ENCODE measurements at places on chromosomes 12 and 14.

DNA sequence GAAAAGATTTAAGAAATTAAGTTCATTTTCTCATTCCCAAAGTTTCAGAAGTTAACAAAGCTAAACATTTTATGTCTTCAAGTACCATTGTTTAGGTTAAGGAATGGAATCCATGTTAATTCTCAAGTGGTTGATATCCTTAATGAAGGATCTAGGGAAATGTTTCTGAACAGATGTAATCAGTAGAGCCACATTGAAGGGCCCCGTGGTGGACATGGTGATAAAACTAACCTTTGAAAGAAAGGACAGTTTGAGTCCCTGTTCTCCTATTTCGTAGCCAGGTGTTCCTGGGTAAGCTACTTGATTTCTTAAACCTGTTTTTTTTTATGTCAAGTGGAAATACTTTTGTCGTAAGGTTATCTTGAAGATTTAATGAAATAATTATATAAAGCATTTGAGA is 4.6 kb downstream of the PPM1A start:
- DNase-seq = no peak

GRCh38 chr12:44021471-44021971 is 185.6 kb downstream of the TMEM117 start:
- no peak for DNase-seq

- DNase-seq = no peak
Measured at GRCh38 chr12:69095765-69096477, 143.4 kb upstream of the CPSF6 start.

DNA sequence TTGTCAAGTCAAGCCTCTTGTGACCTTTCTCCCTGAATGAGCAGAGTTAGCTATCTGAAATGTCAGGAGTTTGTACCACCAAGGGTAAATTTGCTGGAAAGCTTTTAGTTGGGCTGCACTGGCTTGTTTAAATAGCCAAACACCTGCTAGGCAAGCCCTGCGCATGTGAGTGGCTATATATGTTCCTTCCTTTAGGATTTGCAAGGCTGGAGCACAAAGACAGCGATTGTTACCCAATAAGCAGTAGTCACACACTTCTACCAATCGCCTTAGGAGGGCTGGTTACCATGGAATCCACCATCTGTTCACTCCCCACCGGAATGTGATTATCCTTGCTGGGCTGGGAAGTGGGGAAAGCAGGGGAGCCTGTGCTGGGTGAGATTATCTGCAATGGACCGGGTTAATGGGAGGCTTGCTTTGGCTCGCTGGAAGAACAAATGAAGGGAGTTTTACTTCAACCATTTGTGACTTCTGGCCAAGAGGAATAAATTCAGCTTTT is 102.5 kb downstream of the FGD4 start:
- peak; percentile 99 for DNase-seq

DNA sequence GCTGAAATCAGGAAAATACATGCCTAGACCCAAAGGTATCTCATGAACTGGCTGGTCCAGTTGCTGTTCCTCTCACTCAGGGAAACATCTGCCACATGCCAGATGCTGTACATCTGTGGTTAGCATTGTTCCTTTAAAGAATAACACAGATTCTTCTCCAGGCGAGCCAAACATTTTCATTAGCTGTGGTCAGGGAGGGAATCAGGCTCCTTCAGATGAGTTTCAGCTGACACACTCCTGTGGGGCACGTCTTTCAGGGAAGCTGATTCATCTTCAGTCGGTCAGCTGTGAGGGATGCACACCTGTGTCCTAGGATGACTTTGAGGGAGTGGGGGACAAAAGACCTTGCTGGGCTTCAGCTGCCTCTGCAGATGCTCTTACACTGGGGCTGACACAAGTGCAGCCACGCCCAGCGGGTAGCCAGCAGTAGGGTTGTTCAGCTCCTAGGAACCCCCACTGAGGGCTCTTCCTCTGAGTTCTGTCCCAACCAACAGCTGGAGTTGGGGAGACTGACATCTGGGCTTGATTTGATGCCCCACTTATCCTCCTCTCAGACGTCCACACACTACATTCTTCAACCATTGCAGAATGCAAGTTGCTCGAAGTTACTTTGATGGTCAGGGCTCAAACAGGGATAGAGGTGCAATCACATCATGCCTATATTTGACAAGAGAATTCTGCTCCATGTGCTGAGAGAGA is 155.0 kb downstream of the NUAK1 start:
- DNase-seq = no peak

DNA sequence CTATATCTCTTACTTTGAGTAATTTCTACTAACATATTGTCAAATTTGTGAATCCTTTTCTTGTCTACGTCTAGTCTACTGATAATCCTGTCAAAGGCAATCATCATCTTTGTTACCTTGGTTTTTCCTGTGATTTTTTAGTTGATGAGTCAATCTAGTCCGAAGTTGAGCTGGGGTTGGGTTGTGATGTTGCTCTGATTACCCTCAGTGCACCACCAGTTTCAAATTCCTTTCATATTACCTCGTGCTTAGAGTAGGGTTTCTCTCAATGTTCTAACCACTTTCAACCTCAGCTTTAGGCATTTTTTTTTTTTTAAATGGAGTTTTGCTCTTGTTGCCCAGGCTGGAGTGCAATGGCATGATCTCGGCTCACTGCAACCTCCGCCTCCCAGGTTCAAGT is 186.8 kb downstream of the BTG1 start:
- no peak for DNase-seq

DNA sequence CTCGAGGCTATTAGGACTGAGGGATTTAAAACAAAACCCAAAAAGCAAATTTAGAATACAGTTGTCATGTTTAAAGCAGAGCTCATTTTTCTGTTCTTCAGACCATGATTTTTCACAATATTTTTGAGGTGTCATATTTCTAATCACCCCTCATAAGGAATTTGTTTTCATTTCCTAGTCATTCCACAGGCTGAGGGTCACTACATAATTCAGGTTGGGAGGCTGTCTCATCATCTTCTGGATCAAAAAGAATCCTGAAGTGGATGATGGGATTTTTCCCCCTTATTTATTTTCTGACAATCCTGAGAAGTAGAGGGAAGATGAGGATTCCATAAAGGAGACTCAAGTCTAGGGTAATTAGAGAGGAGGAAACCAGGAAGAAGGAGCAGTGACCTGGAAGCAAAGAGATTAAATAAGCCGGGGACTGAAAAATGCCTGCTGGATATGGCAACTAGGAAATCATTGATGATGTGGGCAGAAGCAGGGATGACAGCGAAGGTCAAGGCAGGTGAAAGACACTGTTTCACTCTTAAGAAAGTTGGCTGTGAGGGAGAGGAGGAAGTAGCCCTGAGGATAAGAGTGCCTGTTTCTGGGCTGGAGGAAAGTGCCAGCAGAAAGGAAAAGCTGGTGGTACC is 9.0 kb upstream of the PCNX1 start:
- no peak for DNase-seq

GRCh38 chr12:65339161-65339560 is 60.7 kb downstream of the MSRB3 start:
- no peak for DNase-seq

- DNase-seq = no peak
Measured at GRCh38 chr12:113919791-113920190, 46.3 kb downstream of the RBM19 start.

- DNase-seq = no peak
Measured at GRCh38 chr12:105978276-105978675, 160.5 kb downstream of the NUAK1 start.

GRCh38 chr14:49418789-49419188 is 167.4 kb downstream of the RPS29 start:
- no peak for DNase-seq

GRCh38 chr12:65810036-65810435 is 14.2 kb upstream of the HMGA2 start:
- no peak for DNase-seq

GRCh38 chr12:112167031-112167461 is 41.7 kb downstream of the TRAFD1 start:
- DNase-seq = no peak

DNA sequence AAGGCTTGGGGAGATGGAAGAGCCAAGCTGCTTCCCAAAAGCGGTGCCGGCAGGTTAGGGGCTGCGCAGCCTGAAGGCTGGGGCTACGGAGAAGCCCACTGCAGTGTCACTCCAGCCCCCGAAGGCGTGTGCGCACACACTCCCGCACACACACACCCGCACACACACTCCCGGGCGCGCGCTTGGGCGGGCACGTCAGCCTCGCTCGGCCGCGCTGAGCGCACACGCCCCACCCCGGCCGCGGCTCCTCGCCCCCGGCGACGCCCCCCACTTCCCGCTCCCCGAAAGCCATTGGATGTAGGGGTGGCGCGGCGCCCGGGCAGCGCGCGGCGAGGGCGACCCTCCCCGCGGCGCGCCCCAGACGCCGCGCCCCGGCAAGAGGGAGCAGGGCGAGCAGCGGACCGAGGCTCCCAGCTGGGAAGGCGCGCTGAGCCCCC is at the start of gene KCNK10:
Gene KCNK10 (minus strand): TSS at position 184 of the 437 bp plus-strand sequence. CDS start 471 bp downstream, outside the sequence.
- peak; percentile 62 for DNase-seq

DNA sequence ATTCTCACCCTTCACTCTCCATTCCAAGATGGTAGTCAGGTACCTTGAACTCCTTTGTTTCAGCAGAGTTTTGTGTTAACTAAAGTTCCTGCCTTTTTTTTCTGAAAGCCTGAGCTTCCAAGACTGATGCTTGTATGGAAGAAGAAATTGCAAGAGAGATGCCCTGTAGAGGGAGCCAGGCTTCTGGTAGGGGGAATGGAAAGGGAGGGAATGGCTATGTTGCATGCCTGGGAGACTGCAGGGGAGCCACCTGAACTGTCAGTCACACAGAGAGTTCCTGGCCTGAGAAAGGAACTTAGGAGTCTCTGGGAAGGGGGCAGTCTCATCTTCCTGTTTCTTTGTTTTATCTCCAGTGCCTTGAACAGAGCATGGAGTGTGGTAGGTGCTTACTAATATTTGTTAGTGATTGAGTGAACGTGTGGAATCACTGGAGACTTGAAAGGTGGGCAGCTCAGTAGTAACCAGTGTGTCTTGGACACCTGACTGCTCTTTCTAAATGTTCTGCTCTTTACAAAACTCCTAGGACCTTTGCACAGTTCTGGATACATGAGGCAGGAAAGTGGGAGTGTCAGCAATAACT is 132.2 kb downstream of the ANO4 start:
- DNase-seq = peak; percentile 3

- DNase-seq = no peak
Measured at GRCh38 chr14:69002069-69002468, 23.0 kb upstream of the ACTN1 start.

DNA sequence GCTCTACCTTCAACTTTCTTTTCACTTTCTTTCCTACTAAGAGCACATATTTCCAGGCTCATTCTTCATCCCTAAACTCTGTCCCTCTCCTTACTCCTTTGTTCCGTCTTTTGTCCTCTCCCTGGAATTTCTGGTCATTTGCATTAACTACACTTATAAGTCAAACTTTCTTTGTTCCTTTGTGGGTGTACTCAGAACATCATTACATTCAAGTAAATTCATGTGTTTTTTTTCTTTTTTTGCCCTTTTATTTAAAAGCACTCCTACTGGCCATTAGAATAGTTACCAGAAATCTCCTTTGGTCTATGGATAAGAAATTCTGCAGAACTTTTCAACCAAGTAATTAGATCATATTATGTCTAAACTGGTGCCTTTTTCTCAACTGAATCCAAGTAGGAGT is 802.6 kb downstream of the DIO2 start:
- DNase-seq = no peak

GRCh38 chr12:72271451-72272090 is 599 bp upstream of the TRHDE start:
- no peak for DNase-seq

DNA sequence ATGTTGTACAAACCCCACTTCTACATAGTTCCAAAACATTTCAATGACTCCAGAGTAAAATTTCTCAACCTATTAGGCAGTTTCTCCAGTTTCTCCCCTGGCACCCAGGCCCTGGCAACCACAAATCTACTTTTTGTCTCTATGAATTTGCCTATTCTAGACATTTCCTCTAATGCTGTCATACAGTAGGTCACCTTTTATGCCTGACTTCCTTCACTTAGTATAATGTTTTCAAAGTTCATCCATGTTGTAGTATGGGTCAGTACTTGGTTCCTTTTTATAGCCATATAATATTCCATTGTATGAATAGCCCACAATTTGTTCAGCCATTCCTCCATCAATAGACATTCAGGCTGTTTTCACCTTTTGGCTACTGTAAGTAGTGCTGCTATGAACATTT is 67.0 kb downstream of the SPRING1 start:
- no peak for DNase-seq

DNA sequence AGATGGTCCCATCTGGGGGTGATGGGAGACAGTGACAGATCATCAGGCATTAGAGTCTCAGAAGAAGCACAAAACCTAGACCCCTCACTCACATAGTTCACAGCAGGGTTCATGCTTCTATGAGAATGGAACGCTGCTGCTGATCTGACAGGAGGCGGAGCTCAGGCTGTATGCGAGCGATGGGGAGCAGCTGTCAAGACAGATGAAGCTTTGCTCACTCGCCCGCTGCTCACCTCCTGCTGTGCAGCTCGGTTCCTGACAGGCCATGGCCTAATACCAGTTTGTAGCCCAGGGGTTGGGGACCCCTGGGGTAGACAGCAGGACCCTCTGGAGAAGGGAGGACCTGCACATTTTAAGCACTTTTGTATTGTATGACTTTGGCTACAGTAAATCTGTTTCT is 111.2 kb downstream of the LGMN start:
- DNase-seq = peak; percentile 98

GRCh38 chr12:17108877-17109541 is 503.0 kb upstream of the LMO3 start:
- DNase-seq = peak; percentile 58

GRCh38 chr14:102927878-102928411 is 5.5 kb downstream of the AMN start:
- no peak for DNase-seq

GRCh38 chr12:2092890-2093289 is 40.1 kb downstream of the CACNA1C start:
- DNase-seq = no peak

DNA sequence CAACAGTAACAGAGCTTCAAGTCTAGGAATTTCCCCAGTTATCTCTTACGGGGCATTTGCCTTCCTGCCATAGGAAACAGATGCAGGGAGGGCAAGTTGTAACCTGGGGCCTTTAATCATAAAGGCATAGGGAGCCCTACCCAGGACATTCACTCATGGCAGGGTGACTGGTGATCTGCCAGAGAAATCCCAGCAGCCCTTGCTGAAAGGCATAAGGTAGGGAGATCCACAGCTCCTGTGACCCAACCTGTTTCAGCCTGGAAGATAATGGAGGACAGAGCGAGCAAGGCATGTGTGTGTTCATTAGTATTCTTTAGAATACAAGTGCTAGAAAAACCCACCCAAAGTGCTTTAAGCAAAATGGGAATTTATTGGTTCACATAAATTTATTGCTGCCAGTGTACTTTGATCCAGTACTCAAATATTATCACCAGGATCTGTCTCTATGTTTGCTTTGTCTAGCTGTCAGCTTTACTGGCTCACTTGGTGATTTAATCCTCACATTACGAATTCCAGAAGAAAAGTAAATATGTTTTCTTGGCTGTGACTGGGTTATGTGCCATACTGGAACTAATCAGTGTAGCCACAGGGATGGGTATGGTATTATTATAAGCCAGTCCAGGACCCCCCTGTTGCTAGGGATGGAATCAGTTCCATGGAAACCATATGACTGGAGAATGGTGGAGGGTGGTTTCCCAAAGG is 21.1 kb upstream of the AKAP6 start:
- no peak for DNase-seq

GRCh38 chr12:27194644-27195043 is 49.4 kb upstream of the STK38L start:
- no peak for DNase-seq

GRCh38 chr12:46367351-46368029 is 5.1 kb downstream of the SLC38A2 start:
- DNase-seq = no peak

Data from NCI-H1694 treated with DMSO at 0.1 percent for 48 hours (cell line).